ENCODE measurements at places on chromosomes 2 and 18.

GRCh38 chr2:241267249-241268067 is 48.0 kb downstream of the HDLBP start:
- DNase-seq: no peak

DNA sequence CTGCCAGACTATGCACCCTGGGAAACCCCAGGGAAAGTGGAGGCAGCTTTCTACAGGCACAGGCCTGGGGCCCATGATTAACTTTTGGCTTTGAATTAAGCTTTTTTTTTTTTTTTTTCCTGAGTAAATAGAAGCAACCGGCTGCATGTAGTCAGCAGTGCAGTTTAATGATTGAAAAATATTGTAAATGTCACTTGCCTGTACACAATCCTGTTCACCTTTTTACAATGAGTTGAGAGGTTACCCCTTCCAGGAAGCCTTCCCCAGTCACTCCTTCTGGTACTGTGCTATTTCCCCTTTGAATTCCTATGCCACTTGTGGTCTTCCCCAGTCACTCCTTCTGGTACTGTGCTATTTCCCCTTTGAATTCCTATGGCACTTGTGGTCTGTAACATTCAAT is 475.6 kb downstream of the TDRD15 start:
- DNase-seq: no peak

GRCh38 chr2:230007931-230008707 is 60.6 kb downstream of the SLC16A14 start:
- peak; percentile 56 for DNase-seq

DNA sequence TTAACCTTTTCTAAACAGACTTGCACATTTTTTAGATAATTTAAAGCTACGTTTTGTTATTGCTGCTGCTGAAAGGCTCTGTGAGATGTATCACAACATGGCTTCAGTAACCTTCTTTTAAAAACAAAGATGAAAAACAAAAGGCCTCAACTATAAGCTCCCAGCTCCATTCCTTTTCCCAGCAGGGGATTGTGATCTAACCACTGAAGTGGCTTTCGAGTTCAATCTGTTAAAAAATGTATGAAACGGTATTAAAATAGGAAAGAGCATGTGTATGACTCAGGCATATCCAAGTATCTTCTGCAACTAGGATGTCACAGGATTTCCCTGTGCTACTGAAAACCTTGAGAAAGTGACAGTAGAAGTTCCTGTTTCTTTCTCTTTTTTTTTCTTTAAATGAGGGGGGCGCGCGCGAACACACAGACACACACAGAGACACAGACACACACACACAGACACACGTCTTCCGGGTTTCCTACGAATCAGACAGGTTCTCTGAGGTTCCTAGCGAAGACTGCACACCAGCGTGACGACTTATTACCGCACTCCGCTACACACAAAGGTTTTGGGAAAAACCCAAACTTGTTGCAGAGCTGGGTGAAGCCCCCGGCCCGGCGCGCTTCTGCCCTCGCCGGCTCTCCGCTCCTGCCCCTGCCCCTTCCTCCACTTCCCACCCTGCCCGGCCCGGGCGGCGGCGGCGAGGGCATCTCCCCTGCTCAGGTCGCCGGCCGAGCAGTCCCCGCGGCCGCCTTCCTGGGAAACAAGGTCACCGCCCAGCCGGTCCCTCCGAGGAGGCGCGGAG is 86.8 kb downstream of the RBMS1 start:
- no peak for DNase-seq

DNA sequence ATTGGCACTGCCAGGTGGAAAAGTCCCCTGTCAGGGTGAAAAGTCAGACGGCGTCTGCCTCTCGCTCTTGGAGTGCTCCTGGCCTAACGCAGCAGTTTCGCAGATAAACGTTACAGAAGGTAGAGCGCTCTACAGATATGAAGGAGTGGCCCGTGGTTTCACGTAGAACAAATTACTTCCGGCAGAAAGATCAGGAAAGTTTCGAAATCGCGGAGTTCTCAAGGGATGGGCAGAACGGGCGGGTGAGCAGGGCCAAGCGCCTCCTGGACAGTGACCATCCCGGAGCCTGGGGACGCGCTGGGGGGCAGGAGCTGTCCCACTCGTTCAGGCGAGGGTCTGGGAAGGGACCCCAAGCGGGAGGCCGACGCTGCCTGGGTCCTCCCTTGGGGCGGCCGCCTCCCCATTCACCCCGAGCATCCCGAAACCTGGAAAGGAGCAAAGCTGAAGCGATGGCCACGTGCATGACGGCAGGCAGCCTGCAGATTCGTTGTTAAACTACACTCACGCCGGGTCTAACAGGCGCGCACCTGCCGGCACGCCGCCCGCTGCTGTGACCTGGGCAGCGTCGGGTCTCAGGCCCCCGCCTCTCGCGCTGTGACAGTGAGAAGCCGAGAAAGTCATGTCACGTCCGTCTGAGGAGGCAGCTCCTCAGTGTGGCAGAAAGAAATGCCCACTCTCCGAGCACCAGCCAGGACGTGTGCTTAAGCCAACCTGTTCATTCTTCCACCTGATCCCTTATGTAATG is 122.9 kb upstream of the SALL3 start:
- no peak for DNase-seq

- DNase-seq: no peak
These were observed 18.7 kb upstream of the NCKAP5 start for GRCh38 chr2:133586978-133587377.

Measured in Panc1 (cell line).